Smooth muscle cell of the pulmonary artery (primary cell): ENCODE measurements at places on chromosomes 3 and 15. TPM values are rescaled to one million over a fixed set of nuclear protein-coding genes. Genes with fewer than 3 reads are reported as not detected.

Gene MESP2
- 0.66 and 0.78 TPM in 2 replicates for total RNA-seq

Gene ZNF717
- total RNA-seq = 13.9 and 19.1 TPM in 2 replicates

Gene GOLGA6A
- 0.03 and 0.07 TPM in 2 replicates for total RNA-seq

Gene CCDC13
- 0.26 and 0.36 TPM in 2 replicates for total RNA-seq

Gene SLC2A2
- total RNA-seq = not detected in 2 replicates

Gene CD86
- not detected in 2 replicates for total RNA-seq

Gene RPL39L
- 9.4 and 13.8 TPM in 2 replicates for total RNA-seq

Gene ERICH6
- 0.03 and 0.07 TPM in 2 replicates for total RNA-seq

Gene TMC3
- total RNA-seq = 0.13 and 0.20 TPM in 2 replicates

Gene THSD4
- 56.2 and 120 TPM in 2 replicates for total RNA-seq

Gene HCLS1
- total RNA-seq = 0.76 and 2.2 TPM in 2 replicates

Gene ANKDD1A
- total RNA-seq = 6.7 and 9.1 TPM in 2 replicates

Gene KCNMB3
- total RNA-seq = 0.76 and 1.0 TPM in 2 replicates

Gene CPEB1
- total RNA-seq = 9.0 and 14.1 TPM in 2 replicates

Gene PAK2
- total RNA-seq = 92.9 and 114 TPM in 2 replicates

Gene DUOX1
- 0.13 TPM in 1 of 2 replicates, not detected in the other for total RNA-seq

Gene CD200
- 12.3 and 12.8 TPM in 2 replicates for total RNA-seq

Gene CCR4
- under 0.01 TPM in 1 of 2 replicates, not detected in the other for total RNA-seq

Gene RTP3
- not detected in 2 replicates for total RNA-seq

Gene COLQ
- 0.36 and 1.3 TPM in 2 replicates for total RNA-seq

Gene NLGN1
- total RNA-seq = 2.3 and 5.8 TPM in 2 replicates

Gene C3orf85
- total RNA-seq = not detected in 2 replicates

Gene PTPN23
- total RNA-seq = 31.1 and 37.2 TPM in 2 replicates

Gene TLR9
- total RNA-seq = under 0.01 and 0.23 TPM in 2 replicates

Gene ITGA11
- total RNA-seq = 190 and 241 TPM in 2 replicates

Gene OR5K4
- not detected in 2 replicates for total RNA-seq

Gene LINGO1
- total RNA-seq = 0.13 and 0.33 TPM in 2 replicates

Gene SGO1
- total RNA-seq = 0.83 and 2.2 TPM in 2 replicates

Gene SEMA6D
- 4.4 and 12.3 TPM in 2 replicates for total RNA-seq

Gene ECE2
- 0.17 TPM in 1 of 2 replicates, not detected in the other for total RNA-seq
